AG10803 (cell line): ENCODE measurements at places on chromosomes 6 and 20.

- no peak for DNase-seq
These were observed 248.6 kb downstream of the KHDRBS2 start for GRCh38 chr6:62037445-62037844.

- peak; percentile 25 for DNase-seq
These were observed 442.4 kb downstream of the CD83 start for GRCh38 chr6:14559746-14560536.

DNA sequence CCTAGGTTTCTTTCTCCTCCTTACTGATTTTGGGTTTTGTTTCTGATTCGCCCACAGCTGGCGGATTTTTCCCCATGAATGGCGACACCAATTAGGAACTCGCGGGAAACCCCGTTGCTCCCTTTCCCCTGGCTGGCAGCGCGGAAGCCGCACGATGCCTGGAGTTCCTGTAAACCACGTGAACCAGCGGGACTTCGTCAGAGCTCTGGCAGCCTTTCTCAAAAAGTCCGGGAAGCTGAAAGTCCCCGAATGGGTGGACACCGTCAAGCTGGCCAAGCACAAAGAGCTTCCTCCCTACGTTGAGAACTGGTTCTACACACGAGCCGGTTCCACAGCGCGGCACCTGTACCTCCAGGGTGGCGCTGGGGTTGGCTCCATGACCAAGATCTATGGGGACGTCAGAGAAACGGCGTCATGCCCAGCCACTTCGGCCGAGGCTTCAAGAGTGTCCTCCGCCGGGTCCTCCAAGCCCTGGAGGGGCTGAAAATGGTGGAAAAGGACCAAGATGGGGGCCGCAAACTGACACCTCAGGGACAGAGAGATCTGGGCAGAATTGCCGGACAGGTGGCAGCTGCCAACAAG lies 3.2 kb upstream of the SEC23B start:
- DNase-seq: peak; percentile 37

DNA sequence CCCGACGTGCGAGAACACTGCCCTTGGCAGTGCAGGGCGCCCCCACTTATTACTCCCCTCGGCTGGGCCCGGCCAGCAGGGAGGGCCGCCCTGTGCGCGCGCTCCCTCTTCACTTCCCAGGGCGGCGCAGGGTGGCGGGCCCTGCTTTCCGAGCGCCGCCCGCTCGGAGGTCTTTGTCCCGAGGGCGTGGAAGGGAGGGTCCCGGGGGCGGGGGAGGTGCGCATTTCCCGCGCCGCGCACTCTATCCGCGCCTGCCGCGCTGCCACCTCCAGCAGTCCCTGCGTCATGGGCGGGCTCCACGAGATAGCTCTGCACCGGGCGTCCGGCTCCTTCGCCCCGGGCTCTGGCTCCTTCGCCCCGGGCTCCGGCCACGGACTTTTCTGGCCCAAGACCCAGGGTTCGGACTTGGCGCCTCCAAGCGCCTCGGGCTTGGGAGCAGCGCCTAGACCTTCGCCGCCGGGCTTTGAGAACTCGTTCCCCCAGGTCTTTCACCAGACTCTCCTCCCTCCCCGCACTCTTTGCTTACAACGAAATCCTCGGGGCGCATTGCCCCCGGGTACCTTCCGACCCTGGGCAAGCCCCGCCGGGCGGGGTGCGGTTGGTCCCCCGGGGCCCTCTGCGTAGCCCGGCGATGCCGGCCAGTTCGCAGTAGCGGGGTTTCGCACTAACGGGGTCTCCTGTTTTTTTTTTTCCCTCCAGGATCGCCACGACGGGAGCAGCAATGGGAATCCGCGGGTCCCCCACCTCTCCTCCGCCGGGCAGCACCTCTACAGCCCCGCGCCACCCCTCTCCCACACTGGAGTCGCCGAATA lies 1.6 kb downstream of the TFAP2C start:
- peak; percentile 42 for DNase-seq

GRCh38 chr20:36312724-36313441 lies 6.7 kb downstream of the DLGAP4 start:
- no peak for DNase-seq

- peak; percentile 66 for DNase-seq
These were observed 16.0 kb downstream of the DSE start for GRCh38 chr6:116386581-116387299.

DNA sequence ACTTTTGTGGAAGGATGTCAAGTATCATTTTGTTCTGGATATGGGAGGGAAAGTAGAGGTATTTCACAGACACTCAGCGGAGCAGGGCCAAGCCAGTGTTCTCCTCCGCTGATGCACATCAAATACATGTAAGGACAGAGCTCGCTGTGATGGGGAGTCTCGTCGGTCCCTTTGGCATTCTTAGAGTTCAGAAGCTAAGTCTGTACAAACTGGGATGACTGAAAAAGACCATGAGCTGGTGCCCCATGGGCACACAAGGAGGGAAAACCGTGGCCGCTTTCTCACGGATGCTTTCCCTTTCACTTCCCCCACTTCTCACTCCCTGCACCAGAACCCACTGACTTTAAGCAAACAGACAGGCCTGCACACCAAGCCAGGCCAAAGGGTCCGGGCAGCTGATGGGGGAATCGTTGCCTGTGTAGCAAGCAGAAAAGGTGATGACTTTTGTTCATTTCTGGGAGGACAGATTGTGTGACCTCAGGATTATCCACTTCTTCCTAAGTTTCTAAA lies 27.7 kb upstream of the MPC1 start:
- no peak for DNase-seq

GRCh38 chr6:15316754-15317153 lies 70.9 kb downstream of the JARID2 start:
- no peak for DNase-seq

- peak; percentile 44 for DNase-seq
These were observed 11.2 kb downstream of the SLC35A1 start for GRCh38 chr6:87483929-87484328.

DNA sequence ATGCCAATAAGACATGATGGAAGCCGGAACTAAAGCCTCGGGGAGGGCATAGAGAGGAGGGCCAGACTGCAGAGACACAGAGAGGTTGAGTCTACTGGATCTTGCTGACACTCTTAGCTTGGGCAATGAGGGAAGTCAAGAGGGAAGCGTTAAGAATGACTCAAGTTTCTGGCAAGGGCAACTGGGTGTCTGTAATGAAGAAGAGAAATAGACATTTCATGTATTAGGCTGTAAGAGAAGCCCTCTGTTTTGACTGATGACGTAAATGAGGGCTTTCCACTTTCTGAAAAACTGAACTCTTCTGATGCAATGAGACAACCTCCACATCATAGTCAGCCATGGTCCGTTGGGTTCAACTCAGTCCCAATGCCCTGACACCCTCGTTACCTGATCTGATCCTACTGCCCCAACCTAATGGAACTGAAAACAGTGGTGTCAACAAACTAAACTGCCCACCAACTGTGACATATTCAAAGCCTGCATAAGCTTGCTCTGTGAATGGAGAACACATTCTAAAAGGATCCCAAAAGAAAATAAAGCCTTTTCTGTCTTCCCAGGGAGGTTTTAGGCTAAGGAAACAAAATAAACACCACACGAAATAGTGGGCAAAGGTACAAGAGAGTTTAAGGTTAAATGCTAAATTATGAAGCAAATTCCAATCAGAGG lies 45.8 kb upstream of the PNRC1 start:
- peak; percentile 90 for DNase-seq

- no peak for DNase-seq
These were observed 200.3 kb upstream of the FUT9 start for GRCh38 chr6:95815389-95816056.

DNA sequence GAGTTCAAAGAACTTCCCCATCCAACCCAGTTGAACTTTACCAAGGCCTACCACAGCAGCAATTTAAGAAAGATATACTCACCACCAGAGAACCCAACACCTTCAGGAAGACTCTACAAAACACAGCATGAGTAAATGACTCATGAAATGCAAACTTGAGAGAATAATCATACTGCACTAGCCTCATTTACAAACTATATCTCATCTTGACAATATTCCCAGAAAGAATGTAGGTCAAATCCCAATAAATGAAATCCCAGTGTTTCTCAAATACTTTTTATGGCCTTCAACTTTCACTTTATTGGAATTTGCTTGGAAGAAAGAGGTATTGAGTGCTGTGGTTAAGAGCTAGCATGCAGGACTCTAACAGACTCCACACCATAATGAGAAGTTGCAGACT lies 60.0 kb downstream of the FYN start:
- peak; percentile 80 for DNase-seq

DNA sequence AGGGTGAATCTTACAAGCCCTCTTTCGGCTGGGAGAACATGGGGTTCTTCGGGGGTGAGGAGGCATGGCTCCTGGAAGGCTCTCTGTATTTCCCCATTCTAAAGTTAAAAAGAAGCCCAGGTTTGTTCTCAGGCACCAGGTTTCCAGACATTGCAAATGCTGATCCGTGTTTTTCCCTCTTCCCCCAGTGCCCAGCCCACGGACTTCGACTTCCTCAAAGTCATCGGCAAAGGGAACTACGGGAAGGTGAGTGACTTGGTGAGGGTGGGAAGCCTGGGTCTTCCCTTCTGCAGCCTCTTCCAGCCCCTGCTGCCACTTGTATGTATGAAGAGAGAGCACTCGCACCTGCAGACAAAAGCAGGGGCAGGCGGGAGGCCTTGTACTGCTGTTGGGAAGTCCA lies 8.7 kb downstream of the SGK2 start:
- no peak for DNase-seq

DNA sequence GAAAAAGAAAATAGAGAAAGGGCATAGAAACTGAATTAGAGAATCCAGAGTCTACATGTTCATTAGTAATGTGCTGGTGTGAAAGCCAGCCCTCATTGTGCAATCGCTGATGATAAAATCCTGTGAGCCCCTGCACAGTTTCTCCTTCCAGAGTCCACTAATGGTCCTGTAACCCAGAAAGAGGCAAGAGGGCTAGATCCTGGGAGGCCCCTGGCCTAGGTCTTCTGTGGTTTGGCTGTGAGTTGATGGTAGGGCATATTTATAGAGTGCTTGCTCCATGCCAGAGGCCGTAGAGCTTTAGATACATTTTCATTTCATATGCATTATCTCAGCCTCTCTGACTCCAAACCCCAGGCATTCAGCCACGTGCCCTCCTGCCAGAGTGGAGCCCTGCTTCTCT lies 94.9 kb upstream of the MTHFD1L start:
- peak; percentile 24 for DNase-seq

DNA sequence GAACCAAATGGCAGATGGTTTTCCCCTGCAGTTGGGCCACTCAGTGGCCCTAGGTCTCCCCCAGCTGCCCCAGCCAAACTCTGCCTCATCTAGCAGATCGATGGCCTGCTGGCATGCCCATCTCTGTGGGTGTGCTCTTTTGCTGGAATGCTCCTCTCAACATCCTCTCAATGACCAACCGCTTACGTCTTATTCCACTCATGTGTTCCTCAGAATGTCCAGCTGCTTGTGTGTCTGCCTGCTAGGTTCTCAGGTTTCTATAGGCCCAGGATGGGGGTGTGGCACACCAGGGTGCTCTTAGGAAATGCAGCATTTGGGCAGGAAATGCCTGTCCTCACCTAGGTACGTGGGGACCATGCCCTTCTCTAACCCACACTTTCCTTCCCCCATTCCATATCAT lies 509.9 kb upstream of the SYNCRIP start:
- no peak for DNase-seq

DNA sequence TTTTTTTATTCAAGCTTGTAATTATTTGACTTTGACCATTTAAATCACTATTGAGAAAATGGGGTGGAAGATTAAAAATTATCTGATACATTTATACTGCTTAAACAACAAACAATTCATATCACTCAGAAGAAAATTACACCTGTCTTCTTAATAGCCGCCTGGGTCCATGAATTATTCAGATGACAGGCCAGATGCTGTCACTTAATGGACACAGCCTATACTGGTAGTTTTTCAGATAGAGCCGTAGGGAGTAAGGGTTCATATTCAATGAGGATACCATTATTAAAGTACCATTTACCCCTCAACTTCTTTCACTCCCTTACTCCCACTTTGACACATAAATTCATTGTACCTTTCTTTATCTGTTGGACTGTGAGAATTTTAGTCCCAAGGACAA lies 1193.4 kb upstream of the MAP3K7 start:
- no peak for DNase-seq

DNA sequence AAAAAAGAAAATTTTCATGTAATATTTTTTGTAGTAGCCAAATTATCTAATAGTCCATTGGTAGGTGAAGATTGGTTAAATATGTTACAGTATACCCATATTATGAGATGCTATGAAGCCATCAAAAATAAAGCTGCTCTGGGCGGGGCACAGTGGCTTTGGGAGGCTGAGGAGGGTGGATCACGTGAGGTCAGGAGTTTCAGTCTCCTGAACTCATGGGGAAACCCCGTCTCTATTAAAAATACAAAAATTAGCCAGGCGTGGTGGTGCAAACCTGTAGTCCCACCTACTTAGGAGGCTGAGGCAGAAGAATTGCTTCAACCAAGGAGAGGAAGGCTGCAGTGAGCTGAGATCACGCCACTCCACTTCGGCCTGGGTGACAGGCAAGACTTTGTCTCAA lies 360.5 kb downstream of the KIF16B start:
- DNase-seq: no peak

DNA sequence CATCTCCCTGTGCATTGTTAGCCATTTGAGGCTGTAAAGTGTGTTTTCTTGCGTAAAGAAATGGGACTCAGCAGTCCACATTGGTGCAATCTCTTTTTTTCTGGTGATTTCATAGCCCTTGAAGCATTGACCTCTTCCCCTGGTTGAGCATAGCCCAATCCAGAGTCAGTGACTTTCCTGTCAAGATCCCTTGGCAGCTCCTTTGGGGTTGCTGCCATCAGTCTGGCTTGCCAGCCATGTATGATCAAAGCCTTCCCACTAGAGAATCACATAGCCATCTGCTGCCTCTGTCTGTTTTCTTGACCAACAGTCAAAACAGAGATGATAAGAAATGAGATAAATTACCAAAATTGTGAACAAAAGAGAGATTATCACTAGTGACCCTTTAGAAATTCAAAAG lies 19.6 kb downstream of the HLA-A start:
- DNase-seq: no peak

DNA sequence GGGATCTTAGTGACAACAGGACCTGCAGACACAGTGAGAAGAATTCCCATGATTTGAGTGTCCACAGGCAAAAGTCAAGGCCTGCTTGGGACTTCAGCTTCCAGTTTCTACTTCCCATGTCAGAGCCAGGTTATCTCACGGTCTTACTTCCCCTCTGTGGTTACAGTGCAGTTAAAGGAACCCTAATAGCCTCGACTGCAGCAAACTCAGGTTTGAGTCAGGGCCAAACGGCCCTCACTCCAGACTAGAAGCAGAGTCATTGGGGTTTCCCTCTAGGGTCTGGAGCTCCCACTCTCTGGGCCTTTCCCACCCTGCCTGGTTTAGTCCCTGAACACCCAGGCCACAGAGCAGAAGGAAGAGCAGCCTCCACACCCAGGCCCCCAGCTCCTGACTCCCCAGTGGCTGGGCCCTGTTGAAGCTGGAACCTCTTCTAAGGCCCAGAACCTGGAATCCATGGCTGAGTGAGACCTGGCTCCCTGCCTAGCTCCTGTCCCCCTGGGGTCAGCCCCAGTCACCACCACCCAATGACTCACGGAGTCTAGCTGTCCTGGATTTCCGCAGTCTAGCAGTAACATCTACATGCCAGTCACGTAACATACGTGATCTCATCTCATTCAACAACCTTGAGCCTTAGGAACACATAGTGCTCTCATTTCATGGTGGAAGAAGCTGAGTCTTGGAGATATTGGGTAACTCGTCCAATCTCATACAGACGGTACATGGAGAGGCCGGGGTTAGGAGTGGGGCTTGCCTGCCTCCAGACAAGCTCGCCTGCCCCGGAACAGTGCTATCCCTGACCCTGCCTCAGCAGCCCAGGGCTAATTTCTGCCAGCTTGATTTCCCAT lies 9.2 kb upstream of the GHRH start:
- no peak for DNase-seq
